ENCODE measurements at places on chromosomes 11 and 22.

DNA sequence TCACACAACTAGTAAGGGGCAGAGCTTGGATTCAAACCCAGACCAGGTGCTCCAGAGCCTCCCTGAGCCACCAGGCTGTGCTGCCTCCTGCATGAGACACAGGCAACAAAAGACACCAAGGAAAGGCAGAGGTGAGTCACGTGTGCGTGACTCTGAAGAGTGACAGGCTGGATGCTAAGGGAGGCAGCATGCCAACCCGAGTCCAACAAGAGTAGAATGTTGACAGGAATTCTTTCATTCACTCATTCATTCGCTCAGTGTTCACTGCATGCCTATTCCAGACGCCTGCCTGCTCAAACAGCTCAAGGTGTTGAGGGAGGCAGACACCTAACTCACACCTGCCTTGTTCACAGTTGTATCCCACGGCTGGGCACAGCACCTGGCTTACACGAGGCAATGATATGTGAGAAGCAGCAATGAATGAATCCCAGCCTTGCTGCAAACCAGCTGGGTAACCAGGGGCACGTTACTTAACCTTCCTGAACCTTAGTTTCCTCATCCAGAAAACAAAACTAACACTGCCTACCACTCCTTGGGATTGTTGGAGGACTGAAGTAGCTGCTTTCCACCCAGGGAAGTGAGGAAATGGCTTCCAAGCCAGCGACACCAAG, 73.8 kb upstream of the ARFGAP3 start:
- no peak for DNase-seq

- no peak for DNase-seq
Measured at GRCh38 chr11:75898871-75899270, 83.9 kb downstream of the UVRAG start.

GRCh38 chr11:96307776-96308140, 35.2 kb downstream of the MAML2 start:
- no peak for DNase-seq

- DNase-seq = no peak
Measured at GRCh38 chr11:119903389-119903788, 174.4 kb upstream of the NECTIN1 start.

DNA sequence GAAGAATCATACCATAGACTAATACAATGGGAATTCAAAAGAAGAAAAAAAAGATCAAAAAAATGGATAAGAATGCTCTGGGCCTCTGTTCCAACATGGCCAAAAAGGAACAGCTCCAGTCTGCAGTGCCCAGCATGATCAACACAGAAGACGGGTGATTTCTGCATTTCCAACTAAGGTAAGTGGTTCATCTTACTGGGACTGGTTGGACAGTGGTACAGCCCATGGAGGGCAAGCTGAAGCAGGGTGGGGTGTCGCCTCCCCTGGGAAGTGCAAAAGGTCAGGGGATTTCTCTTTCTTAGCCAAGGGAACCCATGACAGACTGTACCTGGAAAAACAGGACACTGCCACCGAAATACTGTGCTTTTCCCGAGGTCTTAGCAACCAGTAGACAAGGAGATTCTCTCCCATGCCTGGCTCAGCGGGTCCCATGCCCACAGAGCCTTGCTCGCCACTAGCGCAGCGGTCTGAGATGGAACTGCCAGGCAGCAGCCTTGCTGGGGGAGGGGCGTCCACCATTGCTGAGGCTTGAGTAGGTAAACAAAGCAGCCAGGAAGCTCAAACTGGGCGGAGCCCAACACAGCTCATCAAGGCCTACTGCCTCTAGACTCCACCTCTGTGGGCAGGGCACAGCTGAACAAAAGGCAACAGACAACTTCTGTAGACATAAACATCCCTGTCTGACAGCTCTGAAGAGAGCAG, 428.4 kb downstream of the MN1 start:
- DNase-seq = no peak

DNA sequence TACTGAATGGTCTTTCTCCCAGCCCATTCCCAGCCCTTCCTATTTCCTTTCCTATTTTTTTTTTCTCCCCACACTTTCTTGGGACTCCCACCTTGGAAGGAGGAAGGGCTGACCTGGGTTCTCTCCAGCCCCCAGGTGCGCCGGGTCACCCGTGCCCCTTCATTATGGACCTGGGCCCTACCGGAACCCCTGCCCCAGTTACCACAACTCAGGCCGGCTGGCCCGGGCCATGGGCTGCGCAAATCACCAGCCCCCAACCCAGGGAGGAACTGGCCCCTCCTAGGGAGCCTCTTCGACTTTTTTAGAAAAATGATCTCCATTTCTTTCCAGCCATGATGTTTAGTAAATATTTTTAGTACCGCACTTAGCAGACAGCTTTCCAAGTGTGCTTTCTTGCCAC, 62.2 kb downstream of the MORC2 start:
- DNase-seq = no peak

DNA sequence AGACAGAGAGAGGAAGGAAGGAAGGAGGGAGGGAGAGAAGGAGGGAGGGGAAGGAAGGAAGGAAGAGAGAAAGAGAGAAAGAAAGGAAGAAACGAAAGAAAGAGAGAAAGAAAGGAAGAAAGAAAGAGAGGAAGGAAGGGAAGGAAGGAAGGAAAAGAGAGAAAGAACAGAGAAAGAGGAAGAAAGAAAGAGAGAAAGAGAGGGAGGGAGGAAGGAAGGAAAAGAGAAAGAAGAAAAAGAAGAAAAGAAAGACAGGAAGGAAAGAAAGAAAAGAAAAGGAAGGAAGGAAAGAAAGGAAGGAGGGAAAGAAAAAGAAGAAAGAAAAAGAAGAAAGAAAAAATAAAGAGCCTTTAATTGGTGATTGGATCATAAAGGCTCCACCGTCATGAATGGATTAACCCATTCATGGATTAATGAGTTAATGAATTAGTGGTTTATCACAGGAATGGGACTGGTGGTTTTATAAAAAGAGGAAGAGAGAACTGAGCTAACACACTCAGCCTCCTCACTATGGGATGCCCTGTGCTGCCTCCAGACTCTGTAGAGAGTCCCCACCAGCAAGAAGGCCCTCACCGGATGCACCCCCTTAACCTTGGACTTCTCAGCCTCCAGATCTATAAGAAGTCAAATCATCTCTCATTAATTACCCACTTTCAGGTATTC, 9.0 kb upstream of the PLAAT2 start:
- no peak for DNase-seq

GRCh38 chr11:15621565-15621964, 506.8 kb downstream of the INSC start:
- DNase-seq = no peak

DNA sequence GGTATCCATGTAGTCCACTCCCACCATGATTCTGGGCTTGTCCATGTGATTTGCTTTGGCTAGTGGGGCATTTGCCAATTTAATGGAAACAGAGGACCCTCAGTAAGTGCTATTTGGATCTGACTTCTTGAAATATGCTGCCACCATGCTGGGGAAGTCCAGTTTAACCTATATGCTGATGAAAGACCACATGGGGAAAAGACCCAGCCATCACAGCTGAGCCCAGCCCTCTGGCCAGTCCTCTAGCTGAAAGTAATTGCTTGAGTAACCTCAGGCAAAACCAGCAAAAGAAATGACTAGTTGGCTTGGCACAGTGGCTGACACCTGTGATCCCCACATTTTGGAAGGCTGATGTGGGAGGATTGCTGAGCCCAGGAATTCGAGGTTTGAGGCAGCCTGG, 61.5 kb downstream of the ATG16L2 start:
- DNase-seq = no peak

DNA sequence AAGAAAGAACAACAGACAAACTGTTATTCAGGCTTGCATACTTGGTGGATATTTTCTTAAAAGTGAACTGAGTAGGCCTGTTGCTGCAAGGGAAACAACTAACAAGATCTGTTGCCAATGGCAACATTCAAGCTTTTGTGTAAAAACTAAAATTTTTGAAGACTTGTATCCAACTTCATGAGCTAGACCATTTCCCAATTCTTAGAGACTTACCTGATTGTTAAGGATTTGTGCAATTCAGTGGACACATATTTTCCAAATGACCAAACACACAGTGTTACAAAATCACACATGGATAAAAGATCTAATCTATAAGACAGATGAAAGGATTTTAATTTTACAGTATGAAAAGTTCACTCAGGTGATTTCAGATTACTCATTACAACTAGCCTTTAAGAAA, 564.1 kb downstream of the CNTN5 start:
- DNase-seq = no peak

DNA sequence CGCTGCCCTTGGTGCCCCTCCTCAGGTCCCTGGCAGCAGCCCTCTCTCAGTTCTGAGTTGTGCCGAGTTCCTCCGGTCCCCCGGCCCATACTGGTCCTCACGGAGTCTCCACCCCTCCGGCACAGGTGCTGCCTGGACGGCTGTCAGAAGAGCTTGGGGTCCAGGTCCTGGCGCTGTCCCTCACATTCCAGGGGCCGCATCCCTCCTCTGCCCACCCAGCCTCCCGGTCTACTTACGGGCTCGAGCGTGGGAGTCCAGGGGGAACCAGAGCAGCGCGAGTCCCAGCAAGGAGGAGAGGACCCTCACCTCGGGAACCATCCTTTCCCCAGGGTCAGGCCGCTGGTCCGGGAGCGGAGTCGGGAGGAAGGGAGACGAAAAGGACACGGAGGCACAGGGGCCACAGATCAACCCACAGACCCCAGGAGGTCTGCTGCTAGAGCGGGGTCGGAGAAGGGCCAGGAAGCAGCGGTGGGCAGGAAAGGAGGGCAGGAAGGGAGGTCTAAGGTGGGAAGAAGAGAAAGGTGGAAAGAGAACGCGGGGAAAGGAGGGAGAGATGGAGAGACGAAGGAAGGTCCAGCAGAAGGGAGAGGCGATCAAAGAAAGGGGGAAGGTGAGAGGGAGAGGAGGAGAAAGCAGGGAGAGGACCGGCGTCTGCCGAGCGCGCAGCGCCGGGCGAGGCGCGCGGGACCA, 510 bp downstream of the CHRDL2 start:
- DNase-seq = no peak

GRCh38 chr11:7871056-7871455, 60.0 kb downstream of the OR10A6 start:
- no peak for DNase-seq

- no peak for DNase-seq
Measured at GRCh38 chr11:11567936-11568650, 53.7 kb downstream of the GALNT18 start.

DNA sequence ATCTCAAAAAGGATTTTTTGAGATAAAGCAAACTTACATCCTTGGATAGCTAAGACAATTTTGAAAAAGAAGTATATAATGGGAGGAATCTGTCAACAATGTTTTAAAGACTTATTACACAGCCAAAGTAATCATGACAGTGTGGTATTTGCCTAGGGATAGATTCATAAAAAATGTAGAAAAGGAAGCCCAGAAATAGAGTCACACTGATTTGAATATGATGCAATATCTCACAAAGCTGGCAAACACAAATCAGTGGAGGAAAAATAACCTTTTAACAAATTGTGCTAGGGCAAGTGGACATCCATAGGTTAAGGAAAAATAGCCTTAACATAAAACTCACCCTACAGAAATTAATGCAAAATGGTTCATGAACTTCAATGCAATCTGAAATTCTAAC, 6.0 kb downstream of the XKR3 start:
- no peak for DNase-seq

DNA sequence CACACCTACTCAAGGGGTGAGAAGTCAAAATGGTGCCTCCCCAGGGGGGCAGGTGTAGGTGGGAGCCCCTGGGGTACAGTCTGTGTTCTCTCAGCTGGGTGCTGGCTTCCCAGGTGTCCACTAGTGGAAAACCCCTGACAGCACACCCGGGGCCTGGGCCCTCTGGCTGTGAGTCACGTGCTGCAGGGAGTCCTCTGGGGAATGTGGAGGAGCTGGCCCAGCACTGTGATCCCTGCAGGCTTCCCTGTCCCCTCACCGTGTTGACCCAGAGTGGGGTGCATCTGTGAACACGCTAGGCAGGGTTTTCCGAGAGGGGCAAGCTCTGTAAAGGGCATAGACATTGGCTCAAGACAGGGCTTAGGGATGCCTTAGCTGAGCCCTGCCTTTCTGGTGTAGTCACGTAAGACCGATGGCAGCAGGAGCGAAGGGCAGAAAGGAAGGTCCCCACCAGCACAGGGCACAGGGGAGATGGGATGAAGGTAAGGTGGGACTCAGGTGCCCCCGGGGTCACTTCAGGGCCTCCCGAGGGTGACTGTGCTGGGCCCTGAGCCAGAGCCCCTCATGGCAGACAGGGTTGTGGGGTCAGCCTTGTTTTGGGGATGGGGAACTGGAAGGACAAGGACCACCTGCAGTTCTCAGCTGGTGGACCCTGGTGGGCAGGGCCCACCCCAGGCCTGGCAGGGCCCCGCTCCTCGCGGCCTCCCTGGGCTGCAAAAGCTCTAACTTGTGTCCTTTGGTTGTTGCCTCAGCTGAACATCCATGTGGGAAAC, 14.1 kb downstream of the DERL3 start:
- no peak for DNase-seq

GRCh38 chr11:829176-829846, 1.6 kb downstream of the CRACR2B start:
- no peak for DNase-seq
